Neural crest cell (in vitro differentiated cells): ENCODE measurements at places on chromosomes 4 and X. TPM values are rescaled to one million over a fixed set of nuclear protein-coding genes. Genes with fewer than 3 reads are reported as not detected.

Gene ODAM
- total RNA-seq = not detected in 2 replicates

- peaks cover 11% of the 10 kb centered on the region for H3K27me3 ChIP-seq
- peaks cover 9% of the 10 kb centered on the region for H3K36me3 ChIP-seq
- H3K27ac ChIP-seq = peak overlapping the region; percentile 58
These were observed 7.6 kb downstream of the L1CAM start for GRCh38 chrX:153878345-153878744.

DNA sequence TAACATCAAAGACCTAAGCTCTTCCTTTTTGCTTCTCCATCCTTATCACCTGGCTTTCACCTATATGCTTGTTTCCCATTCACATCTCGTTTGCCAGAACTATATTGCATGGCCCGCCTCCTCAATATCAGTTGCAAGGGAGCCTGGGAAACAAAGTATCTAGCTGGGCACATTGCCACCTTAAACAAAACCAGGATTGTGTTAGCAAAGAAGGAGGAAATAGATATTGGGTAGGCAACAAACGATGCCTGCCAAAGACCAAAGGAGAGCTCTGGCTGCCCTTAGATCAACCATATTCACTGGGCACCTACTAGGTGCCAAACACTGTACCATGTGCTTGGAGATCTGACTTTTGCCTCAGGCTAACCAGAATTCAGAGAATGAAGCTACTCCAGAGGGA, 107.5 kb downstream of the GRIA3 start:
- H3K4me3 ChIP-seq = no peak overlapping the region
- DNase-seq = no peak
- no peaks in the 10 kb centered on the region for H3K4me1 ChIP-seq
- H3K27ac ChIP-seq = no peak overlapping the region
- H3K27me3 ChIP-seq = no peaks in the 10 kb centered on the region

DNA sequence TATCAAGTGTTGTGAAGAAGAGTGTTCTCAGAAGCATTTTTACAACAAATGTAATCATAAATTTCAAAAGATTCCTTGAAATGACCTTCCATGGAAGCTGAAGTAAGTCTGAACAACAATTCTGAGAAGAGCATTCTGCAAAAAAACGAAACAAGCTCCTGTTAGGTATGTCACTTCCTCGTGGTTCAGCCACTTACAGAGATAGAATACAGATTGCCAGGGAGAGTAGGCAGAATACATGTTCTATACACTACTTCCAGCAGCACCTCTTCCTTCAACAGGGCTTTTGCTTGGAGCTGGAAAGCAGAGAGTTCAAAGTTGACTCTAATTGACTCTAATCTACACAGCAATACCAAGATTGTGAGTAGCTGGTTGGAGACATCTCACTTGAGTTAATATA, 274.5 kb downstream of the ADGRA3 start:
- no peak overlapping the region for H3K27ac ChIP-seq
- H3K4me3 ChIP-seq = no peak overlapping the region
- no peaks in the 10 kb centered on the region for H3K27me3 ChIP-seq
- H3K36me3 ChIP-seq = no peaks in the 10 kb centered on the region
- peaks cover 9% of the 10 kb centered on the region for H3K4me1 ChIP-seq

- H3K36me3 ChIP-seq = peaks cover 9% of the 10 kb centered on the region
- no peak overlapping the region for H3K4me3 ChIP-seq
- H3K27ac ChIP-seq = no peak overlapping the region
- no peak for DNase-seq
These were observed 55.9 kb downstream of the EIF4E start for GRCh38 chr4:98873059-98873458.
